ENCODE measurements at places on chromosomes 7 and 10.

- DNase-seq = no peak
- no peaks in the 10 kb centered on the region for H3K36me3 ChIP-seq
- H3K4me3 ChIP-seq = no peak overlapping the region
- H3K27ac ChIP-seq = no peak overlapping the region
These were observed 204.3 kb downstream of the TWIST1 start for GRCh38 chr7:18913106-18913505.

DNA sequence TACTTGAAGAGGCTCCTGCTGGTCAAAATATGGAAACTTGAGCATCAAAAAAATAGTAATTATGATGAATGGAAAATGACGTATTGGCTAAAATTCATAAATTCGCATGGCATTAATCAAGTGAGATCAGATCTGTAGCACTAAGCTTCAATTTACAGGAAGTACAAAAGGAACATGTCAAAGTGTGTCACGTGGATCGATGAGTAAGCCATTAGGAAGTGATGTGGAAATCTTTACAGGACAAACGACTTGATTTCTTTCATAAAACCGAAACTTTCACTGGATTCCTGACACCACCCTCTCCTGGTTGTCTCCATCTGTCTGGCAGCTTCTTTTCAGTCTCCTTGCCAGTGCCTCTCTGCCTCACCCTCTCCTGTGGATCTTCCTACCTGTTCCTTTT, 25.8 kb downstream of the AKR1C8 start:
- DNase-seq = no peak
- no peaks in the 10 kb centered on the region for H3K36me3 ChIP-seq
- H3K4me3 ChIP-seq = no peak overlapping the region
- no peak overlapping the region for H3K27ac ChIP-seq
- H3K4me1 ChIP-seq = no peaks in the 10 kb centered on the region

GRCh38 chr10:24778298-24778697, 54.6 kb upstream of the ARHGAP21 start:
- H3K27me3 ChIP-seq = no peaks in the 10 kb centered on the region
- DNase-seq = no peak

- no peak overlapping the region for H3K27ac ChIP-seq
- H3K4me1 ChIP-seq = peaks cover 16% of the 10 kb centered on the region
- no peaks in the 10 kb centered on the region for H3K36me3 ChIP-seq
- DNase-seq = peak; percentile 61
These were observed 12.4 kb downstream of the CALY start for GRCh38 chr10:133324198-133324792.

Data from heart right ventricle (tissue), 16 donors.